ENCODE measurements at places on chromosomes 5 and 9. TPM values are rescaled to one million over a fixed set of nuclear protein-coding genes. Genes with fewer than 3 reads are reported as not detected.

Gene SCGB3A1
- not detected for total RNA-seq

Gene TICAM2
- 1.6 TPM for total RNA-seq

Gene MBLAC2
- total RNA-seq: 3.0 TPM

Gene AGTPBP1
- 8.3 TPM for total RNA-seq

Gene CD72
- 0.16 TPM for total RNA-seq

Gene CERT1
- 22.0 TPM for total RNA-seq

Gene RXRA
- total RNA-seq: 33.9 TPM

Gene SLC6A19
- total RNA-seq: 0.38 TPM

Gene GMCL2
- total RNA-seq: not detected

Gene THBS4
- total RNA-seq: 0.23 TPM

Gene TAF11L10
- total RNA-seq: not detected

Gene IL5
- not detected for total RNA-seq

Gene GABRA6
- total RNA-seq: not detected

Gene SNCB
- 1.2 TPM for total RNA-seq

Gene CCDC192
- total RNA-seq: not detected

Gene HAND1
- total RNA-seq: 0.35 TPM

Gene CDX1
- not detected for total RNA-seq

Gene FBP1
- total RNA-seq: not detected

Gene ALDH1B1
- 48.4 TPM for total RNA-seq

Gene QSOX2
- 25.4 TPM for total RNA-seq

Gene PLAC8L1
- 0.31 TPM for total RNA-seq

Gene MCC
- total RNA-seq: 0.43 TPM

Gene SLC36A2
- not detected for total RNA-seq

Gene CNTNAP3B
- total RNA-seq: 15.8 TPM
